NK-92 treated with Interleukin-12 subunit alpha and Interleukin-12 subunit beta, amount 100 ng/mL, for 24 hours (cell line): ENCODE measurements at places on chromosomes 1 and 21.

- DNase-seq: no peak
These were observed 2.1 kb downstream of the SDE2 start for GRCh38 chr1:225996946-225997545.

DNA sequence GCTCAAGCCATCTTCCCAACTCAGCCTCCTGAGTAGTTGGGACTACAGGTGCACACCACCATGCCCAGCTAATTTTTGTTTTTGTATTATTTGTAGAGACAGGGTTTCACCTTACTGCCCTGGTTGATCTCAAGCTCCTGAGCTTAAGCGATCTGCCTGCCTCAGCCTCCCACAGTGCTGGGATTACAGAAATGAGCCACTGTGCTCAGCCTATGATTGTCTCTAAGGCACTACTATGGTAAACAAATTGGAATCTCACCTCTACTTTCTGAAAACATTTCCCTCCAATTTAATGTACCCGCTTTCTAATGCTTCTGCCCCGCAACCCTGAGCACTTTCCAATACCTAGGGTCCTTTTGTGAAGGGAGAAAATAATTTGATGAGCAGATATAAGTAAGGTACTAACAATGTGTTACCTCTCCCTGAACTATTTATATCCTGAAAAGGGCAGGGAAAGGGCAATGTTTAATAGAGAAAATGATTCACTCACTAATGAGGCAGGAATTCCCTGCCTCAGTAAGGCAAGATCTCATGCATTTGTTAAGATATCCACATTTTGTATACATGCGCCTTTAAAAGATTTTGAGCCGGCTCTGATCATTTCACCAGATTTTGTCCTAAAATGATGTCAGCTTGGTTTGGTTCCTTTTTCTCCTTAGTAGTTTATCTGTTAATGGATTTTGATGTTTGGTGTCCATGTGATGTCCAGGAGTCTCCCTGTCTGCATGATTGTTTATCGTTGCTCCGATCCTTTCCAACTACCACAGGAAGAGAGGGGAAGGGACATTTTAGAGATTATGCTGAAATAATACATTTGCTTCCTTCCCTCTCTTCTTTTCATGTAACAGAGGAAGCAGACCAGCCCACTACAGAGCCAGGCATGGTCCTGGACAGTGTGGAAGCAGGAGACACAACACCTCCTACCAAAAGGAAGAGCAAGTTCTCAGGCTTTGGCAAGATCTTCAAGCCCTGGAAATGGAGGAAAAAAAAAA, 47.3 kb upstream of the RCC1 start:
- no peak for DNase-seq

DNA sequence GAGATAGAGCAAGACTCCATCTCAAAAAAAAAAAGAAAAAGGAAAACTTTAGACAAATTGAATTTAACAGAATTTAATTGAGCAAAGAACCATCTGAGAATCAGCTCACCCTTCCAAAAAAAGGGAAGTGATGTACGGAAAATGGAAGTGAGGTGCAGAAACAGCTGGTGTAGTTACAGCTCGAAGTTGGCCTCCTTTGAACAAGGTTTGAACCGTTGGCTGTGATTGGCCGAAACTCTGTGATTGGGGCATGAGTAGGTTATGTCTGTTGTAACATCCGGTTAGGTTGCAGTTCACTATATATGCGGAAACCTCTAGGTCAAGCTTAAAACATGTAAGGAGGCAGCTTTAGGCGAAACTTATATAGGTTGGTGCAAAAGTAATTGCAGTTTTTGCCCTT, 97.9 kb upstream of the KIF26B start:
- no peak for DNase-seq

GRCh38 chr1:37930246-37931101, 16.4 kb downstream of the INPP5B start:
- DNase-seq: peak; percentile 30

- DNase-seq: no peak
These were observed 10.7 kb upstream of the COL16A1 start for GRCh38 chr1:31714442-31715086.

- no peak for DNase-seq
These were observed 25.0 kb upstream of the SHE start for GRCh38 chr1:154527192-154527591.

DNA sequence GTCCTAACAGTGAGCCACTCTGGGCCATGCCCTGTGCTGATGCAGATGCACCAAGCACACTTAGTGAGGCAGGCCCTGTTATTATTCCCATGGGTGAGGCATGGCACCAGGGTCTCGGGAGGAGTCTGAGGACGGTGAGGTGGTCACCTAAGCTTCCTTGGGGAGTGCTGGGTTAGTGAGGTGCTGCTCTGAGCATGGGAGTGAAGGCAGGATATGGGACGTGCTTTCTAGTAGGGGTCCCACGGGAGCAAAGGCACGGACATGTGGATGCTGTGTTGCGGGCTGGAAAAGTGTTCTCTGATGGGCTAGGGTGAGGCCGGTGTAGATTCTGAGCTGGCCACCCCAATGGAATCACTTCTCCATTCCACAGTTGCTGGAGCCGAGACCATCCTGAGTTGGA, 77.5 kb upstream of the CSF3R start:
- no peak for DNase-seq
